Erythroblast (primary cell): ENCODE measurements at places on chromosomes 7 and 10.

DNA sequence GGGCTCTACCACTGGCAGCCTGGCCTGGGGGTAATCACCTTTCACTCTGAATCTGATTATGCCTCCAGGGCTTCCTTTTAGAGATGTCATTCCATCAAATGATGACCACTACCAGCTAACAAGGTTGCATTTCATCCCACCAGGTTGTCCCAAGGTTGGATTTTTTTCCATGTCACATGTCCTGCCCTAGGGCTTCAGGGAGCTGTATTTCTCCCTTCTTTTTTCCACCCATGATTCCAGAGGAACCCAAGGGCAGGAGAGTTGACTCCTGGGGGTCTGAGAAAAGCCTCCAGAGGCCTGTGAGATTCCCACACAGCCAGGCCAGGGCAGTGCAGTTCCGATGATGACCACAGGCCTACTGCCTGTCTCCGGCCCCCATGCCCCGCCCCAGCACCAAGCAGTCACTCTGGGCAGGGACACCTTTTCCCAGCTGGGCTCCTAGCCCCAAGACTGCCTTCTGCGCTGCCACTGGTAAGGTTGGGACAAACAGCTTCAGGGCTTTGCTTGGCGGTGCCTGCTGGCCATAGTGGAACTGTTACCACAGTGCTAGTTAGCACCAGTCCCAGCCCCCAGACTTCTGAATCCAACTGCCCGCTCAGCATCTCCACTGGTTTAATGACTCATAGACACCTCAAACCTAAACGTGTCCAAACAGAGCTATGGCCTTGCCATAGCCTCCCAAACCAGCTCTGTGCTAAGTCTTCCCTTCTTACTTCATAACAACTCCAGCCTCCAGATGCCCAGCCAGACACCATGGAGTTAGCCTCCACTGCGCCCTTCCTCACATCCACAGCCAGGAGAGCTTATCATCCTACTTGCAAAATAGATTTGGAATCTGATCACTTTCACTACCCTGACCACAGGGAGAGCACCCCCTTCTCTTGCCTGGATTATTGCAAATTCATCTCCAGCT lies 133.7 kb downstream of the ARHGAP22 start:
- DNase-seq, result no peak

DNA sequence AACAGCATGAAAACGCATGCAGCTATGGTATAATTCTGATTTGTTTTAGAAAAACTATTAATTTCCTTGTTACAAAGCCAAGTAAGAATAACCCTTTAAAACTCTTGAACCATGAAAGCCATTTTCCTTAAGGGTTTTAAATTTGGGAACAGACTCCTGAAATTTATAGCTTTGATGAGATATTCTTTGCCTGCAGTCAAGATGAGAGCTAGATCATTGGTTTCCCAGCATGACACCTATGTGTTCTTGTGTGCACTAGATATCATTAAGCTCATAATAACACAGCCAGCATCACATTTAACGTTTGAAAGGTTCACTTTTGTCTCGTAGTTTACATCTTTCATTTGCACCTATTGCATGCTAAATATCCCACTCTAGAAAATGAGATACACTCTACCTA lies 202.2 kb downstream of the PHF14 start:
- no peak for DNase-seq

GRCh38 chr7:129908181-129908580 lies 44.6 kb downstream of the UBE2H start:
- no peak for DNase-seq

DNA sequence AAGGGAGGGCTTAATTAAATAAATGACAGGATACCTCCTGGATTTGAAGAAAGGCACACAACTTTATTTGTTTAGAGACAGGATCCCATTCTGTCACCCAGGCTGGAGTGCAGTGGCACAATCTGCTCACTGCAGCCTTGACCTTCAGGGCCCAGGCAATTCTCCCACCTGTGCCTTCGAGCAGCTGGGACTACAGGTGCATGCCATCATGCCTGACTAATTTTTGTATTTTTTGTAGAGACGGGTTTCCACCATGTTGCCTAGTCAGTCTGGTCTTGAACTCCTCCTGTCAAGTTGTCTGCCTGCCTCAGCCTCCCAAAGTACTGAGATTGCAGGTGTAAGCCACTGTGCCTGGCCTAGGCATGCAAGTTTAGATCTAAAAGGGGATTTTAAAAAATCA lies 272.7 kb upstream of the MBL2 start:
- no peak for DNase-seq

DNA sequence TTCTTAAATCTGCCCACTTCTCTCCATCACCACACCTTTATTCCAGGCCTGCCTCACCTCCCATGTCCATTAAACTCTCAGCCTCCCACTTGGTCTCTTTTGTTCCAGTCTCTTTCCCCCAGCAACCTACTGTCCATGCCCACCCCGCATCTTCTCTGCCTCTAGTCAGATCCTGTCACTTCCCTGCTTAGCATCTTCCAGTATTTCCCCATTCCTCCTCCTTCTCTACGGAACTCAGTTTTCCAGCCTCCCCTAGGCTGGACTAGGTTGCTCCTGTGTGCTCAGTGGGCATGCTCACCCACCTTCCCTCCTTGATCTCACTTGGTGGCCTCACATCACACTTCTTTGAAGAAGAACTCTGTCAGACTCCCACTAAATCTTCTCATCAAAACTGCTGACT lies 179.8 kb downstream of the BAMBI start:
- no peak for DNase-seq

DNA sequence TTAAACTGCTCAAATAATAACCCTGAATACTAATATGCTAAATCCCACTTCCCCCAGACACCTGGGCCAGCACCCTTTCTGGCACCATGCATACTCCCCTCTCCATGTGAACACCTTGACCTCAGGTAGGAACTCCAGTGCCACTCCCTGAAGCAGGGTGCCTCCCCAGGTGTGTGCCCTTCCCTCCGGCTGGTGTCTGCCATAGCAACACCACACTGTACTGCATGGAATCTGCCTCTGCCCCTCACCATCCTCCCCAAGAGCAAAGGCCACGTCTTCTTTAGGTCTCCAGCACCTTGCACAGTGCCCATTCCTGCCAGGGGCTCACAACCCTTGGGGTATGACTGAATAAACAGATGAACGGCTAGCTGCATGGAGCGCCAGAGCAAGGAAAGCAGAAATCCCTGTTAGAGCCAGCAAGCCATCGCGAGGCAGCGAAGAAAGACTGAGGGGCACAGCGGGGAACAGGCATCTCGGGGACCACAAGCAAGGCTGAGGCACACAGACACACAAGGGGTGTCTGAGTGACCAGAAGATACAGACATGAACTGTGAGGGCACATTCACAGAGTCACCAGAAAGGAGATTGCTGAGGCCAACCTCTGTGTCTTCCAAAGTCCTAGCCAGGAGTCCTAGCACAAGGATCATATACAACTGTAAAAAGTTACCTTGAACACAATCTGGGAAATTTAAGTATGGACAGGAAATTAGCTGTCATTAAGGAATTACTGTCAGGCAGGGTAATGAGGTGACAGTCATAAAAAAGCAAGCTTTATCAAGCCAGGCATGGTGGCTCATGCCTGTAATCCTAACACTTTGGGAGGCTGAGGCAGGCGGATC lies 25.7 kb downstream of the COBL start:
- no peak for DNase-seq

- no peak for DNase-seq
Observed at GRCh38 chr10:30743586-30743985, 114.0 kb upstream of the LYZL2 start.

- peak; percentile 47 for DNase-seq
Observed at GRCh38 chr7:19051767-19052375, 65.6 kb downstream of the TWIST1 start.

- peak; percentile 26 for DNase-seq
Observed at GRCh38 chr10:80356563-80356988, at the start of the genes DYDC1 and DYDC2. Gene DYDC1 (minus strand): TSS chr10:80356755. CDS start chr10:80352601, 4,154 bp downstream. Gene DYDC2 (plus strand): TSS chr10:80356781. CDS start chr10:80362444, 5,663 bp downstream.

- no peak for DNase-seq
Observed at GRCh38 chr10:73113551-73113950, 3.3 kb downstream of the NUDT13 start.

- DNase-seq, result no peak
Observed at GRCh38 chr7:39271402-39271801, 293.7 kb downstream of the POU6F2 start.

GRCh38 chr10:3465406-3465891 lies 292.9 kb upstream of the PITRM1 start:
- no peak for DNase-seq

DNA sequence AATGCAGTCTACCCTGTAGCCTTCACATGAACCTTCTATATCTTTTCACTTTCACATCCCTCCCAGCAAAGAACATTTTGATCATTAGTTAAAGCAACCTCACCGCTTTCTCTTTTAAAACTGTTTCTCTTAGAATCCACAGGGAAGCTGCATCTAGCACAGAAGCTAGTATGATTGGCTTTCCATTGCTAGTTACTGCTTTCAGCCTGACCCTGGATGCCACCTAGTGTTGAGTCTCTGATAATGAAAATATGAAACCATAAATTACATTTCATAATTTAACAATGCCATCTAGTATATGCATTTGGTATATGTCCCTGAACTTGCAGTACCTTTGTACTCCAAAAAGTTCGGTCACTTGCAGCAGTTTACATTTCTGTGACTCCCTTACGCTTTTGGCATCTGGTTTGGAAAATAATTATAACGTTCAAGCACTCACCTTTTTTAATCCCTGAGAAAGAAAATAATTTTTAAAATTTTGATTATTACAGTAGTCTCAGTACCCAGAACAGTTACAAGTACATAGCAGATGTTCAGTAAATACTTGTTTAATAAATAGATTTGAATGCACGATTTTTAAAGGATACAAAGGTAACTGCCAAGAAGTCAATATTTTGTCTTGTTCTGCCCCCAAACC lies 22.7 kb downstream of the CISD1 start:
- DNase-seq, result peak; percentile 55

- no peak for DNase-seq
Observed at GRCh38 chr10:123938890-123939289, 47.3 kb upstream of the CPXM2 start.

- DNase-seq, result no peak
Observed at GRCh38 chr7:100678291-100678984, 4.9 kb downstream of the GNB2 start.

GRCh38 chr7:122746948-122747347 lies 44.2 kb upstream of the RNF148 start:
- DNase-seq, result no peak

DNA sequence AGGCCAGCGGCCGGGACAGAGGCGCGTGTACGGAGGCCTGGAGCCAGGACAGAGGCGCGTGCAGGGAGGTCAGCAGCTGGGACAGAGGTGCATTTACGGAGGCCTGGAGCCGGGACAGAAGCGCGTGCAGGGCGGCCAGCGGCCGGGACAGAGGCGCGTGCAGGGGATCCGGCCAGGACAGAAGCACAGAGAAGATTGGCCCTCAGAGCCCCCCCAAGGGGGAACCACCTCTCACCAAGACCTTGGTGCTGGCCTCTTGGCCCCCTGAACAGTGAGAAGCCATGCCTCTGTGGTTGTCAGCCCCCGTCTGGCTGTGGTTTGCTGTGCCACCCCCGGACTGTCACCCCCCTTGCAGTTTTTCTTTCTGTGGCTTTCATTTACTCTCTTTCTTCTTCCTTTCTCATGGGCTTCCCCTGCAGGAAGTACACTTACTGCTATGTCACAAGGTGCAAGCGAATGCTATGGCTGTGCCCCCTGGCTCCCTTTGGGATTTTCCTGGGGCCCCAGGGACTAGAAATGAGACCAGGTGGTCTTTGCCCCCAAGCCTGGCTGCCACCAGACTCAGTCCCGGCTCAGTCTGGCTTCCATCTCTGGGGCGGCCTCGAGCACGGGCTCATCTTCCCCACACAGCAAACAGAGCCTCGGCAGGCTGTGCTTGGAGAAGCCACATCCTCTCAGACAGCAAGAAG lies 41.1 kb downstream of the INSIG1 start:
- no peak for DNase-seq

DNA sequence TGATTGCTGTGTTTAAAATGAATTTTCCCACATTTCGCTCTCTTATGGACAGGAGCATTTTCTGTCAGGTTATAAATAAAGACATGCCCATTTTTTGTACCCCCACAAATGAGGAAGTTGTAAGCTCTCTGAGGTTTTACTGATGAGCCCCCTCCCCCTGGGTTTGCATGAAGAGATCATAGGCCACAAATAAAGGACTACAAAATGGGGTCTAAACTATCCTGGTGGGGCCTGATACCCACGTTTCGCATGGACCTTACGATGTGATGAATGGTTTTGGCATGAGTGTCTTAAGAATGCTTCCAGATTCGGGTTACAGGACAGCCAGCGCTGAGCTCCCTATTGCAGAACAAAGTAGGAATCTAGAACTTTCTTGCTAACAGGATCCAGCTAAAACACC lies 5.8 kb downstream of the IKZF1 start:
- no peak for DNase-seq

DNA sequence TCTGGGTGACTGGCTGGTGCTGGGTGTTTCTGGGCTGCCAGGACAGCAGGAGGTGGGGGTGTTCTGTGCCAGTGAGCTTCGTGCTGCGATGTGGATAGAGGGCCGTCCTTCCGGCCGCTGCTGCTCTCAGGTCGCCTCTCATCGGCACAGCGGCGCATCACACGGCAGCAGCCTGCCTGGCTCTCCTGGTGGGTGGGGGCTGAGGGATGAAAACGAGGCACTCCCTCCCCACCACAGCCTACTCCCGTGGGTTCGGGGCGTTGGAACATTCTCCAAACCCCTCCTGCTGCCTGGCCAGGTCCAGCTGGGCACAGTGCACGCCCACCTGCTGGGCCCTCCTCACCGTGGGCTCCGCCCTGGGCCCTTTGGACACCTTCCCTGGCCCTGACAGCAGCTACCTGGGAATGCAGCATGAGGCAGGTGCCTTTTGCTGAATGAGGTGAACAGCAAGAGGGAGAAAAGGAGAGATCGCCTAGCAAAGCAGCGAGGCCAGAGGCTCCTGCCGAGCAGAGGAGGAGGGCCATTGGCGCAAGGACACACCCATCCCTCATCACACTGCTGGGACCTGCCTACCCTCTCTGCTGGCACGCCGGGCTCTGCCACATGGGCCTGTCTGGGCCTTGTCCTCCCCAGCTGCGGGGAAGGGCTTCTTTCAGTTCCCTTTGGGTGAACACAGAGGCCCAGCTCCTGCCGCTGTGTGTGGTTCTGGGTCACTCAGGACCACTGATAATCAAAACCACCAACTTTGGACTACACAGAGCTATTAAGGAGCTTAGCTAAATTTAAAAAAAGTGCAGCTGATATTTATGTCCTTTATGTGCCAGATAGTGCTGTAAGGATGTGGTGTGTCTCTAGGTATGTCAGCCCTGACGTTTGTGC lies 33.4 kb downstream of the INPP5A start:
- DNase-seq, result no peak

DNA sequence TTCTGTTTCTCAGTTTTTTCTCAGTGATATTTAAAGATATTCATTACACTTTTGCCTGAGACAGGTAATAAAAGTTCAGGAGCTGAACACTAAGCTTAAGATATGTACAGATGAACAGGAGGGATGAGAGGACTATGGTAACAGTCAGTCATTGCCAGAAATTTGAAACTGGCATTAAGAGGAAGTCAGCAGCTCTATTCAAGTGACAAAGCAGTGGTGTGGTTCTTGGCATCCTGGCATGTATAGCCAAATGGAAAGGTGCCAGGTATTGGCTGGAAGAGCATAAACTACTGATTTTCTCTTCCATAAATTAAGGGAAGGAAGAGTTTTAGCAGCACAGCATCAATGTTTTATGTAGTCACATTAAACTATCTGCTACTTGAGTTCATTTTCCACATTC lies 22.7 kb downstream of the HOXA1 start:
- no peak for DNase-seq
